ENCODE measurements at places on chromosomes 7 and 10.

DNA sequence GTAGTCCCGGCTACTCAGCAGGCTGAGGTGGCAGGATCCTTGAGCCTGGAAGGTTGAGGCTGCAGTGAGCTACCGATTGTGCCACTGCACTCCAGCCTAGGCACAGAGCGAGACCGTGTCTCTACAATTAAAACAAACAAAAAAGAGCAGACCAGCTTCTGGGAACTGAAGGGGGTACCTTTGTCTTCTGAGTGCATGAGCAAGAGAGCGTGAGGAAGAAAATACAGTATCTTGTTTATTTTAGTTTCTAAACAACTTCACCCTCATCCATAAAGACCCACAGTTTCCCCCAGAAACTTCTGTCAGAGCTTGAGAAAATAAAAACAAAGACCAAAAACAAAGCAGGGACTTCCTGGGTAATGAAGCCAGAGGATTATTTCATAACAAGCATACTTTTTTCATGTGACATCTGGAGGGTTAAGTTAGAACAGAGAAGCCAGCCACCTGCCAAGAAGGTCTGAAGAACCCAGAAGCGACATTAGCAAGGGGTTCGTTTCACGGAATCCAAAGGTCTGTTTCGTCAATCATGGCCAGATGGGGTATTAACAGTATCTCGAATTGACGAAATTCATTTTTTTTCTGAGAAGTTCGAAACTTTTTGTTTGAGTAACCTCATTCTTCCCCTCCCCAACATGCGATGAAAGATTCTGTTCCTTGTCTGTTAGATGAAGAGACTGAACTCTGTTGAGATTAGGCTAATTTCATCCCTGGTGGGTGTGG is 10.2 kb upstream of the IL2RA start:
- no peak for DNase-seq

DNA sequence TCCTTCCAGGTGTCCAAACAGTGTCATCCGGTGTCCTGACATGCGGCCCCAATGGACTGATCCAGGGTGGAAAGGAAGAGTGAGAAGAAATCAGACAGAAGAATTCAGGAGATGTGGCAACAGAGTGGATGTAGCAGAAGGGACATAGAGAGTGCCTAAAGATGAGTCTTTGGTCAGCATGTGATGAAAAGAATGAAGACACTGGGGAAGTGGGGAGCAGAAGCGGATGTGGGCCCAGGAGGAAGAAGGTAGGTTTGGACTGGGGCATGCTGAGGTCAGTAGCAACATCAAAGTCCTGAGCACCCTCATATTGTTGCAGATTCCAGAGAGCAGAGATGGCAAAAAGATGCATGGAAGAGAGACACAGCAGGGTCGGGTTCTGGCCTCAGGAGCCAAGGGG is 71.8 kb upstream of the STEAP1B start:
- DNase-seq = no peak

- no peak for DNase-seq
Measured at GRCh38 chr10:6221971-6222751, 19.4 kb downstream of the PFKFB3 start.

DNA sequence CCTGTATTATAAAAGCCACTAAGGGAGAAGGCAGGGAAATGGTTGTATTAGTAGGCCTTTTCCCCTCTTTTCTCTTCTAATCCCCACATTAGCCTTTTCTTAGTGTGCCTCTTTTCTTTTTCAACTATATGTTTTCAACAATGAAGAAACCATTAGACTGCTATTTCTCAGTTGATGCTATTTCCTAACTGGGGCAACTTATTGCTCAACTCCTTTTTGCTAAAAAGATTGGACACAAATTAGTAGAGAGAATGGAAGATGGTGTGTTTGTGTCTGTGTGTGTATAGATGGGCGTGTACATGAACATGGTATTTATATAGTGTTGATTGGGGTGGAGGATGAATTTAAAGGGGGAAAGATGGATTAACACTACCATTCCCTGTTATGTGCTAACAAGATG is 28.4 kb downstream of the TBC1D12 start:
- no peak for DNase-seq

GRCh38 chr10:29237786-29238185 is 51.1 kb upstream of the LYZL1 start:
- DNase-seq = no peak

DNA sequence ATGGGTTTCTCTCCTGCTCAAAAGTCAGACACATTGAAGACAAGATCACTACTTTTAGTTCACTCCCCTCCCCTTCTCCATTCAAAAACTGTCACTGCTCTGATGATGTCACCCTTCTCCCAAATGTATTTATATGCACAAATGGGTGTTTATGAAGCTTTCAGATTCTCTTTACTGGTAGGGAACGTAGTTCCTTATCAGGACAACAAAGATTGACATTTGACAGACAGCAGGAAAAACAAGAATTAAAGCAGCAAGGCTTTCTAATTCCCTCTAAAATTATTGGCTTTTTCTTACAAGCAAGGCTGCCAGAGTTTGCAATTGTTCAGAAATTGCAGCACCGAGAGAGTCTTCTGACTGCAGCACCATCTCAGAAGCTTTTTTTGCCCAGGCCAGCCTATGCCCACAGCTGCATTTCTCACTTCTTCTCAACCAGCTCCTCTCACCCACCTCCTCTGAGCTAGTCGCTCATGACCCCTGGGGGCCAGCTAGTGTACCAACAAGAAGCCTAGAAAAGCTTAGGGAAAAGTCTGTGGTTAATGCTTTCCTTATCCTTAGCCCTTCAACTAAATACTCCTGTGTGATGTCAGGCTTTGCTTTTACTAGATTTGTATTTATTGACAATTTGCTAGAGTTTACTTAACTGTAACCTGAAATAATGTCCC is 265.1 kb downstream of the HTR7 start:
- peak; percentile 49 for DNase-seq

DNA sequence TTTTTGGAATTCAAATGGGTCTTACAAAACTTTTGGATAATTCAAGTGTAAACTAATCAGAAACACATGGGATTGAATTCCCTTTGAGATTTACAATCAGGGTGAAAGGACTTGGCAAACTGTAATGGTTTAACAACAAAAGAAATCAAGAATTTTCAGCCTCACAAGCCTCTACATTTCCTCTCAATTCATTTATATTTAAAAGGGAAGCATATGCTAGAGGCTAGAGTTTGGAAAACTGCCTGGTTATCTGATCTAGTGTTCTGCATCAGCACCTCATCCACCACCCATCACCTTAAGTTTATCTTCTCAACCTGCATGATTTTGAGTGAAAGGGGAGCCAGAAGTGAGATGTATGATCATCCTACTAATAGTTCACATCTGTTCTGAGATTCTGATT is 120.7 kb downstream of the TES start:
- DNase-seq = peak; percentile 7

- no peak for DNase-seq
Measured at GRCh38 chr10:122147663-122148062, 123.4 kb upstream of the BTBD16 start.

DNA sequence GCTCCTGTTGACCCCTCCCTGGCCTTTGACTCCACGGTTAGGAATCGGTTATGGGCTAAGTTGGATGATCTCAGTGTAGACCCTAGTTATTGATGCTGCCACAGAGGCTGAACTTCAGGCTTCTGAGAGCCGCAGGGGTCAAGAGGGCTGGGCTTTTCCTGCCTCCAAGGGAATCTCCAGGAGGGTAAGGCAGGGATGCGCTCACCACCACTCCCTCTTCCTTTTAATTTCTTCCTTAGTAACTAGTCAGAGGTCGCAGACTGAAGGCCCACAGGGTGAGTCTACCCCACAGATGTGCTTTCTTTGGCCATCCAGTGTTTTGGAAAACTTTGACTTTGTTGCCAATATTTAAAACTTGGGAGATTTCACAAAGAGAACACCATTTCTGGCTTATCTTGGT is 151.0 kb upstream of the TCF7L2 start:
- DNase-seq = no peak
